Kidney epithelial cell (primary cell): ENCODE measurements at places on chromosomes 5 and 9. TPM values are rescaled to one million over a fixed set of nuclear protein-coding genes. Genes with fewer than 3 reads are reported as not detected.

The N4BP3 gene
- 6.0 and 6.8 TPM in 2 replicates for total RNA-seq

The SPATA31D3 gene
- total RNA-seq, result not detected in 2 replicates

The IL13 gene
- not detected in 2 replicates for total RNA-seq

GRCh38 chr5:25448646-25449045 lies 803.9 kb upstream of the CDH10 start:
- no peak for DNase-seq

DNA sequence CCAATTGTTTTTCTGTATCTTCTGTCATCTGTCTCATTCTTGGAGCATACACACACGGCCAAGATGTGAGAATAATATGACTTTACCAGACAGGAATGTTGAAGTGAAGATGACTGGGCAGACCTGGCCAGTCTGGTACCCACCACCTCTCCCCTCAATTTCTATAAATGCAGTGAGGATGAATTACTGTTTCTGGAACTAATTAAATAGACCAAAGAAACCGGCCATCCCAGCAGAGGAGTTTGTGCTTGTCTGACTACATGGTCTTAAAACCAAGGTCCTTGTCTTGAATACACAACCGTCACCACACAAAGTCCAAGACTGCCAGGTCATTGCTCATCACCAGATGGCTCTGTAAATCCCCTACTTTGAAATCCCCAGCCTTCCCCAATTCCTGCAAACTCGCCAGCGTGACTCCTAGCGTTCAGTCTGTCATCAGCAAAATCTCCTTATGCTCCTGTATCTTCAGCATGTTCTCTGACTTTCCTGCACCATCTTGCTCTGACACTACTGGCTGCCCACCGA lies 147.2 kb downstream of the PDE4D start:
- DNase-seq, result no peak

DNA sequence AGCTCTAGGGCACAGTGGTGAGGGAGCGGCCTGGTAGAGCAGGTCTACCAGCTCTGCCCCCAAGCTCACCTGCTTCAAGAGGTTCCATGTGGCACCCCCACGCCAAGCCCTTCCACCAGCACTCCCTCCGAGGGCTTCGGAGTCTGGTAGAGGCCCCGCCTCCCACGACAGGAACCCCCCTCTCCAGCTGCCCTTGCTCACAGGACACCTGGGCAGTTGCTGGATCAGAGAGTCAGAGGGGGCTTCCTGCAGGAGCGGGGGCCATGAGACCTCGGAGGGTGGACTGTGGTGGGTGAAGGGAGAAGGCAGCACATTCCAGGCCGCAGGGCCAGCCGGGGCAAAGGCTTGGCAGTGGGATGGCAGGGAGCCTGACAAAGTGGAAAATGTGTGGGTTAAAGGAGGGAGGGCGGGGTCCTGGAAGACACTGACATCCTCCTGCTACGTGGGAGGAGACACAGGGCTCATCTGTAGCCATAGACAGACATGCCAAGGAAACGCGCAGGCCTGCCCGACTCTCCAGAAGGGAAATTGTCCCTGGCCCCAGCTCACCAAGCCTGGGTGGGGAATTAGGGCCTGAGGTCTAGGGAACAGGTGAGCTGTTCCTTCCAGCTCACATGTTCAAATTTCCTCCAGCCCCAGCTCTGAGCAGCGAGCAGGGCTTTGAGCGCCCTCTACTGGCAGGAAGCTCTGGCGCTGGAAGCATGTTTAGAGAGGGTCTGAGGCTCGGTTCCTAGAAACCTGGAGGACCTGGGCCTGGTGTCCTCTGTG lies 74.2 kb downstream of the NTNG2 start:
- no peak for DNase-seq
